ENCODE measurements at places on chromosomes 12 and 14.

- no peak for DNase-seq
These were observed 60.4 kb upstream of the PTHLH start for GRCh38 chr12:28032811-28033537.

GRCh38 chr14:101217080-101217463 lies 313.6 kb upstream of the RTL1 start:
- no peak for DNase-seq

GRCh38 chr12:110932046-110932445 lies 11.7 kb upstream of the MYL2 start:
- DNase-seq, result no peak

- DNase-seq, result no peak
These were observed 101.6 kb downstream of the MGAT4C start for GRCh38 chr12:86154620-86155019.

- DNase-seq, result no peak
These were observed 333.7 kb downstream of the MED13L start for GRCh38 chr12:115943630-115944391.

DNA sequence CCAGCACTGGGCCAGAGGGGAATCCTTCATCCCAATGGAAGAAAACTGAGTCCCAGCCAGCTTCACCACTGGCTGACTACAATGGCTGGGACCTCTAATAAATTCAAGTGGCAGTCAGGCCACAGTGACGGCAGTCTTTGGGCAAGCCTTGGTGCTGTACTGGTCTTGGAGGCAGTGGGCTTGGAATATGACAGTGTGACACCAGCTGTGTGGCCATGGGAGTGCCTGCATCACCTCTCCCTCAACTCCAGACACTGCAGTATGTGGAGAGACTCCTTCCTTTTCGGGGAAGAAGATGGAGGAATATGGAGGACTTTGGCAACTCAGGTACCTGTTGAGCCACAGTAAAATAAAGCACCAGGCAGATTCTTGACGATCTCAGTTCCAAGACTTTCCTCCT lies 16.0 kb upstream of the CD163L1 start:
- DNase-seq, result no peak

DNA sequence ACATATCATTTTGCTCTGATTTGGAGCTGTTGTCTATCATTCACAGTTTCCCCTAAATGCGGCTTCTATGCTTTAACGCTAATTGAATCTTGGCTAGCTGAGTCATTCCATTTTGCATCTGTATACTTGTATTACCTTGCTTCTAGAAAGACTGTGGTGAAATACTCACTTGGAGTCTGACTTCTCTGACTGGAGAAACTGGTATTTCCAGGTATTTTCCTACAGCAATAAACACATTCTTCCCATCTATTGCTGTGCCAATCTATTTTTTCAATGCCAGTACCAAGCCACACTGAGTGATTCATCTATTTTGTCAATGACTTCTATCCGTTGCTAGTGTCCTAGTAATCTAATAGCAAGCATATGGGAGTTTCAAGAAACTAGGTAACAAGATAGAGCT lies 76.0 kb upstream of the ST8SIA1 start:
- no peak for DNase-seq

DNA sequence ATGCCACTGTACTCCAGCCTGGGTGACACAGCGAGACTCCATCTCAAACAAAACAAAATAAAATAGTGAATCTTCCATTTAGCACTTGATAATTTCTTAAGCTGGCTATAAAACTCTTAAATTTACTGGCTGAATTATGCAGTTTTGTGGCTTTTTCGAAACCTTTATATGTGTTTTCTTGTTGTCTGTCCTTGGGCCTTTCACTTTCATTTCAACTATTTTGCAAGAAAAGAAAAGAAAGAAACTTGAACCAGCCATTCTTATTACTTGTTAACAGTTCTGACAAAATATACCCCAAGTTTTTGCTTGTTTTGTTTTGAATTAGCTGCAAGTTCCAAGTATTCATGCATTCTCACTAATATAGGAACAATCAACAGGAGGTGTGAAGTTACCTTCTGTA lies 42.8 kb downstream of the PRICKLE1 start:
- DNase-seq, result no peak

GRCh38 chr14:85596562-85596961 lies 66.6 kb downstream of the FLRT2 start:
- DNase-seq, result no peak
